M059J (cell line): ENCODE measurements at places on chromosomes 7 and 10. TPM values are rescaled to one million over a fixed set of nuclear protein-coding genes. Genes with fewer than 3 reads are reported as not detected.

The NOM1 gene
- 7.3 and 14.1 TPM in 2 replicates for total RNA-seq

The ITPRID1 gene
- not detected in 2 replicates for total RNA-seq

The GIMAP7 gene
- total RNA-seq, result not detected in 2 replicates

The COL13A1 gene
- total RNA-seq, result 5.7 and 15.6 TPM in 2 replicates

GRCh38 chr10:81096558-81096957, 558.9 kb downstream of the SH2D4B start:
- DNase-seq, result peak; percentile 11

GRCh38 chr10:69681436-69681835, 51.4 kb downstream of the FAM241B start:
- DNase-seq, result no peak

- no peak for DNase-seq
These were observed 2.0 kb downstream of the NOD1 start for GRCh38 chr7:30476459-30477145.

DNA sequence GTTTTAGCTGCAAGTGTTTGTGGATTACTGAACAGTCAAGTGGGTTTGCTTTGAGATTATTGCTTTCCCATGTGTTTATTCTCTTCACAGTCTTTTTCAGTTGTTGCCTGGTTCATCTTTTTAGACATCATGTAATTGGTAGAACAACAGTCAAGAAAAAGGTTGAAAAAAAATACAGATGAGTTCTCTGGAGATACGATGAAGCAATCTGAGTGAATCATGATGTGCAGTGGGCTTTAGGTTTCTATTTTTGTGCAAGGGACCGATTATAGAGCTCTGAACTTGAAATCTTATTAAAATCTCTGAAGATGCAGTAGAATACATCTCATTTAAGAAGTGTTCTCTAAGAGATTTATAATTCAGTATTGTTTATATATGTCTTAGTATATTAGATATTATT, 145.7 kb downstream of the SDK1 start:
- no peak for DNase-seq

GRCh38 chr7:141460781-141461715, 90.2 kb upstream of the AGK start:
- DNase-seq, result peak; percentile 37

DNA sequence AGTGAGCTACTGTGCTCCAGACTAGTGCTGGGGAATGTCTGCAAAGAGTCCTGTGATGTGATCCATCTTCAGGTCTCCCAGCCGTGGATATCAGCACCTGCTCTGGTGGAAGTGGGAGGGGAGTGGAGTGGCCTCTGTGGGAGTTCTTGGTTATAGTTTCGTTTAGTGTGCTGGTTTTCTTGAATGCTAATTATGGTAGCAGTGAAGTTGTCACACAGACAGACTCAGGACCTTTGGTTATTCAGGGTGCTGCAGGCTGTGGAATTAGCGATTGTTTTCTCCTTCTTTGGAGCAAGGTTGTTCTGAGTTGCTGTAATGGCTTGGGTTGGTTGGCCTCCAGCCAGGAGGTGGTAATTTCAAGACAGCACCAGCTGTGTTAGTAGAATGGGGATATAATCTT, 132.7 kb upstream of the HGF start:
- no peak for DNase-seq

- DNase-seq, result no peak
These were observed 191.9 kb downstream of the MDFIC start for GRCh38 chr7:115113776-115114175.

DNA sequence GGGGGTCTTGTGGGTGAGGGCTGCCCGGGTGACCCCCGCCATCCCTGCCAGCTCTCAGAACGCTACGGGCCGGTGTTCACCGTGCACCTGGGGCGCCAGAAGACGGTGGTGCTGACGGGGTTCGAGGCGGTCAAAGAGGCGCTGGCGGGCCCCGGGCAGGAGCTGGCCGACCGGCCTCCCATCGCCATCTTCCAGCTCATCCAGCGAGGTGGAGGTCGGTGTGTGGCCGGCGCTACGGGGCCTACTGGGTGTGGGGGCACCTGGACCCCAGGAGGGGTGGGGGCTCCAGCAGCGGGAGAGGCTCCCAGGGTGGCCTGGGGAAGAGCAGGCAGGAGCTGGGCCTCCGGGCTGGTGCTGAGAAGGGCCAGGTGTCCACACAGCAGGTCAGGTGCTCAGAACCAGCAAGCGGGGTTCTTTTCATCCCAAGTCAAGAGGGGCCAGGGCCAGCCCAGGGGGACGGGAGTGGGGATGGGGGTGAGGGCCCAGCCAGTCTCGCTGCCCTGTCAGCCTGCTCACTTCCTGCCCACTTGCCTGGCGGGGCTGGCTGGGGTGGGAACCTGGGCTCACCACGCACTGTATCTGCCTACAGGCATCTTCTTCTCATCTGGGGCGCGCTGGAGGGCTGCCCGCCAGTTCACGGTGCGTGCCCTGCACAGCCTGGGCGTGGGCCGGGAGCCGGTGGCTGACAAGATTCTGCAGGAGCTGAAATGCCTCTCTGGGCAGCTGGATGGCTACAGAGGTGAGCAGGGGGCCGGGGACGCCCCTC, 1.6 kb downstream of the CYP2W1 start:
- DNase-seq, result no peak

- DNase-seq, result no peak
These were observed 184.2 kb downstream of the ADARB2 start for GRCh38 chr10:1552881-1553670.

DNA sequence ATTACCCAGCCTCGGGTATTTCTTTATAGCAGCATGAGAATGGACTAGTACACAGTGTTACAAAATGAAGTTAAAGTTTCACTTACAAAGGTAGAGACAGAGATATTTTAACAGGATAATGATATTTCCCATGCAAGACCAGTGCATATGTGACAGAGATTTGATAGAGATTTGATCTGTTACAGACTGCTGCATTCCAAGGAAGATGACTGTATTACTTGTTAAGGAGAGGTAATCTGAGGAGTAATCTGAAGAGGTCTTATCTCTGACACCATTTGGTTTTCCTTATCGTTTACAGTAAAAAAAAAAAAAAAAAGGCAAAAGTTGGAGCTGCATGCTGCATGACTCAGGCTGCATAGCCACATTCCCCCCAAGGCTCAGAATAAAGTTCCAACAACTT, 289.6 kb downstream of the POM121L12 start:
- peak; percentile 8 for DNase-seq

DNA sequence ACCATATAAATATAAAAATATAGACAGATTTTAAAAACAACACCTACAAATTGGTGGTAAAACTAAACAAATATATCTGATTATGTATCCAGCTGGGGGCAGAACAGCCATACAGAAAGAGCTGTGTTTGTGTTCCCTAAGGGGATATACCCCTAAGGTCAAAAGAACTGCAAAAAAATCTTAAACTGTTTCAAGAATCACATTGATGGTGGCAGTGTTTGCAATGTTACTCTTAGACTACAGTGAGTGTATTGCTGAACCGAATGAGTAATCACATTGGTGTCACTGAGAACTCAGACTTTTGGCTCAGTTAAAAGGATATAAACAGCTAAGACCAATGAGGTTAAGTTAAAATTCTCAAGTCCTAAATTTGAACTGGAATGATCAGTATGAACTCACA, 27.1 kb upstream of the PTPRN2 start:
- peak; percentile 42 for DNase-seq

DNA sequence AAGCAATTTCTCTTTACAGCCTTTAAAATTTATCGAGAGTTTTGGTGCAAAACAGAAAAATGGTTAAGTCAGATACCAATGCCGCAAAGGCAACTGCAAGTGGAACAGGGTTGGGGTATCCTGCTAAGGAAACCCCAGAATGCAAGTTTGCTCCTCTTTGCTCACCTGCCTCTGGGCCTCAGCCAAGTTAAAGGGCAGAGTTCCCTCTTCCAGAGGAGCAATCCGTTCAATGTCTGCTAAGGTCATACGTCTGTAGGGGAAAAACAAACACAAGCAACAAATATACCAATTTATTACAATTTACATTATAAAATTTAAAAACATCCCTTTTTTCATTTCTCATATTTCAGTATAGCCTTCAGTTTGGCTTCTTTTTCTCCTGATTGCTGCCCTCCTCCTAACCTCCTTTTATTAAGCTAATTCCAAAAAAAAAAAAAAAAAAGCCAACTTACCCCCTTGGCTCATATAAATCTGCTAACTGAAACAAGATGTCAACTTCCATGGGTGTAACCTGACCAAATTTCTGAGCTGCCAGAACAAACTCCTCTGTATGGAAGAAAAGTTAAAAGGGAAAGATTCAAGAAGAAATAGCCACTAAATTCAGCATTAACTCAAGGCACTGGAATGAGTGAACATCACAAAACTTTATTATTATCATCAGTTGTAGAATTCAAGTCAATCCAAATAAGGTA, 132.6 kb downstream of the SLC25A13 start:
- DNase-seq, result no peak

- no peak for DNase-seq
These were observed 115.5 kb downstream of the PHTF2 start for GRCh38 chr7:77913977-77914607.

GRCh38 chr7:30479202-30480120, 877 bp upstream of the NOD1 start:
- peak; percentile 60 for DNase-seq

DNA sequence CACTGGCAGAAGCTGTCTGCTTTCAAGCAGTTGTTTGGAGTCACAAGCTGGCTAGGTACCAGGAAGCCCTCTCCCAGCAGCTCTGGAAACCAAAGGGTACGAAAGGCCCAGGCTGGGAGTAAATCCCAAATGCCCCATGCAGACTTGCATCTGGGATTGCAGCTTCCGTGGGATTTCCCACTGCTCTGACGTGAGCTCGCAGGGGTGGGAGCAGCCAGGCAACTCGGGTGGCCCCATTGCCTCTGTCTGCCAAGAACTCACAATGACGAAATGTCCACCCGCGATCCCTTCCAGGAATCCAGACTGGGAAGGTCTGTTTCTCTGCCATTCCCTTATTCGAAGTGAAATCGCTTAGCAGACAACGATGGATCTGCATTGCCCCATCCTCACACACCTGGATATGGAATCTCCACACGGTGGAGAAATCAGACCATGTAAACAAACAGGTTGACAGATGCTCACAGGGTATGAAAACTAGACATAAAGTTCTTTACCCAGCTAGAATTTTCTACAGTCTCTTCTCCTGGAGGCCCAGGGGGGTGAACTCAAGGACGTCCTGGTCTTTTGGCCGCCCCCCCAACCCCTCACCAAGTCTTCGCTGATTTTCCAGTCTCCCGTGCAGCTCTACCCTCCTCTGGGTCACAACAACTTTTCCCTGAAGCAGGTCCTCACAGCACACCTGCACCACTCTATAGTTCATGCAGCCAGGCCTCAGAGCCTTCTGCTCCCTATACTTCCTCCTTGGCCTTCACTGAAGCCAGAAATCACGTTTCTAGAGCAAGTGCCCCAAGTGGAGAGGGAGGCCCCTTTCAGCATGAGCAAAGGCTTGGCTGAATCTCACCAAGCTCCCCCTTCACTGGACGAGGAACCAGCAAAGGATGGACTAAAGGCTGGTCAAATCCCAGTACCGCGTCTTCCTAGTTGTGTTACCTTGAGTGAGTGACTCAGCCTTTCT, 20.0 kb downstream of the SH3PXD2A start:
- DNase-seq, result no peak

DNA sequence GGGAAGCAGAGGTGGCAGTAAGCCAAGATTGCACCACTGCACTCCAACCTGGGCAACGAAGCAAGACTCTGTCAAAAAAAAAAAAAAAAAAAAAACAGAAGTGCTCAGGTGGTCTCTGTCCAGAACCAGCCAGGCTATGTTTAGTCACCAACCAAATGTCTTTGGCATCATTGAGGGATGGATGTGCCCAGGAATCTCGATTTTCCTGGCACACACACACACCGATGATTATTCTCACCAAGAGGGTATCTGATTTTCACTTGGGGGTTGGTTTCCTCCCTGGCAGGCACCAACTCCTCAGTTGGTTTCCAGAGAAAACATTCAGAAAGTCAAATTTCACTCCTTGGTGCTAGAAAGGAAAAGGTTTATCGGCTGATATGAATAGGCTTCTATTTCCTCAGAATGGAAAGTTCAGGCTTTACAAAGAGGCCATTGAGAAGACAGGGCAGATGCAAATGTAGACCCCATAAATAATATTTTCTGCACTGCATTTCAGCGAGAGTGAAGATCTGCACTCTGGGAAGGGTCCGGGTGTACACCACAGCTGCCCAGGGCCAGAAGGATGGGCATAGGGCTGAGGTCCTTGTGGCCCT, 154.8 kb downstream of the TNS3 start:
- DNase-seq, result no peak

GRCh38 chr10:124025660-124026588, 67.5 kb downstream of the CHST15 start:
- DNase-seq, result peak; percentile 49

DNA sequence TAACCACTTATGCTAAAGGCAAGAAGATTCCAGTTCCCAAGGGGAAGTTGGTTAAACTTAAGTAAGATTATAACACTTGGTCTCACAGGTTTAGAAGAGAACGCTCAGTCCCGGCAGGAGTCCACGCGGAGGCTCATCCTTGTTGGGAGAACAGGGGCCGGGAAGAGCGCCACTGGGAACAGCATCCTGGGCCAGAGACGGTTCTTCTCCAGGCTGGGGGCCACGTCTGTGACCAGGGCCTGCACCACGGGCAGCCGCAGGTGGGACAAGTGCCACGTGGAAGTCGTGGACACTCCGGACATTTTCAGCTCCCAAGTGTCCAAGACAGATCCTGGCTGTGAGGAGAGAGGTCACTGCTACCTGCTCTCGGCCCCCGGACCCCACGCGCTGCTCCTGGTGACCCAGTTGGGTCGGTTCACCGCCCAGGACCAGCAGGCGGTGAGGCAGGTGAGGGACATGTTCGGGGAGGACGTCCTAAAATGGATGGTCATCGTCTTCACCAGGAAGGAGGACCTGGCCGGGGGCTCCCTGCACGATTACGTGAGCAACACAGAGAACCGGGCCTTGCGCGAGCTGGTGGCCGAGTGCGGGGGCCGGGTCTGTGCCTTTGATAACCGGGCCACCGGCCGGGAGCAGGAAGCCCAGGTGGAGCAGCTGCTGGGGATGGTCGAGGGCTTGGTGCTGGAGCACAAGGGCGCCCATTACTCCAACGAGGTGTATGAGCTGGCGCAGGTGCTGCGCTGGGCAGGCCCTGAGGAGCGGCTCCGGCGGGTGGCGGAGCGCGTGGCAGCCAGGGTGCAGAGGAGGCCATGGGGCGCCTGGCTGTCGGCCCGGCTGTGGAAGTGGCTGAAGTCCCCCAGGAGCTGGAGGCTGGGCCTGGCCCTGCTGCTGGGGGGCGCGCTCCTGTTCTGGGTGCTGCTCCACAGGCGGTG, 3.8 kb downstream of the GIMAP1 start:
- no peak for DNase-seq

DNA sequence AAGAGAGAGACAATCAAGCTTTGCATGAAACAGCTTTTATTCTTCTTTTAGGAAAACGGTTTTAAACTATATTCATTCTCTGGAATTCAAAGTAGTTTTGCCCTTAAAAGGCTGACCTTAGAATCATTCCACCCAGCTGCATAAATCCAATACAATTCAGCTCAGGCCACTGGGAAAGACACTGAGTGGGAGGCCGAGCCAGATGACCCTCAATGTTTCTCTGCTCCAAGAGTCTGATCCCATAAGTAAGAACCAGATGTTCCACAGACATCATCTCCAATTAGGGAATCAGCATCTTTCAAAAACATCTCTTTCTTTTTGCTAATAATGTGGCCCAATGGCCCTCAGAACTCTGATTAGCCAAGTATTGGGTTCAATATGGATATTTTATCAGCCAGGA, 26.1 kb downstream of the CREB3L2 start:
- DNase-seq, result no peak
